ENCODE measurements at places on chromosomes 4 and X. TPM values are rescaled to one million over a fixed set of nuclear protein-coding genes. Genes with fewer than 3 reads are reported as not detected.

Gene TRAM1L1
- not detected for total RNA-seq

Gene KCNE5
- not detected for total RNA-seq

Gene TLR2
- total RNA-seq, result 2.2 TPM

Gene MAGEC2
- not detected for total RNA-seq

Gene CFAP99
- not detected for total RNA-seq

Gene VCX
- total RNA-seq, result not detected

Gene ESX1
- total RNA-seq, result not detected

Gene SLC6A14
- total RNA-seq, result not detected

- DNase-seq, result no peak
- H3K27me3 ChIP-seq, result no peaks in the 10 kb centered on the region
- no peaks in the 10 kb centered on the region for H3K36me3 ChIP-seq
- peak overlapping the region; percentile 34 for H3K27ac ChIP-seq
- H3K4me3 ChIP-seq, result no peak overlapping the region
Observed at GRCh38 chrX:20260885-20261284, 5.8 kb downstream of the RPS6KA3 start.

DNA sequence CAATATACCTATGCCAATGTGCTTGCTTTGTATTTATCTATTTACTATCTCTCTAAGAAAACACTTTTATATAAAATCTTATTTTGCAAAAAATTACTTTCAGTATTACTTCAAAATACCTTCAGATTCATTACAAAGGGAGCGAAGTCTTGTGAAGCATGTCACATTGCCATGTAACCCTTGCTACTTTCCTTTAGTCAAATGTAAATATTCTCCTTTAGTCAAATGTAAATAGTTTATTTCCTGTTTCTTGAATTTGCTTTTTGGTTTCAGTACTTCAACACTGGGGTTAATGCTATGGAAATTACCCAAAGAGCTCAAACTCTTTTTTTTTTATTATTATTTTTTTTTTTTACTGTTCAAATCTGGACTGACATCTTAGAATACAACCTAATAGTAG, 383.3 kb downstream of the GRXCR1 start:
- H3K4me3 ChIP-seq, result no peak overlapping the region
- H3K36me3 ChIP-seq, result no peaks in the 10 kb centered on the region
- no peaks in the 10 kb centered on the region for H3K4me1 ChIP-seq
- no peaks in the 10 kb centered on the region for H3K27me3 ChIP-seq

DNA sequence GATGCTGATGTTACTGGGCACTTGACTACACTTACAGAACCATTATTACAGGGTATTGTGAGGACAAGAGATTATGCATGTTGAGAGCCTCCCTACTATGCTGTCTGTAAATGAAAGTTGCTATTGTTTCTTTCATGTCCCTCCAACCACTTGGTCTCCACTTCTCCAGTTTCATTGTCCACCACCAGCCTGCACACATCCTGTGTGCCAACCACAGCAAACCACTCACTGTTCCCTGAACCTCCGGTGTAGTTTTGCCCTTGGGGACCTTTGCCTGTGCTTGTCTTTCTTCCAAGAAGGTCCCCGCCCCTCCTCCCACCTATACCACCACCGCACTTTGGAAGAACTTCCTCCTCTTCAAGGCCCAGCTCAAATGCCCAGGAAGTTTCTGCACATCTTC, 43.1 kb upstream of the AFF2 start:
- H3K27ac ChIP-seq, result no peak overlapping the region
- no peak for DNase-seq
- H3K4me3 ChIP-seq, result no peak overlapping the region
- H3K4me1 ChIP-seq, result no peaks in the 10 kb centered on the region
- no peaks in the 10 kb centered on the region for H3K36me3 ChIP-seq
- no peaks in the 10 kb centered on the region for H3K27me3 ChIP-seq

- H3K27ac ChIP-seq, result no peak overlapping the region
- H3K27me3 ChIP-seq, result no peaks in the 10 kb centered on the region
- H3K4me3 ChIP-seq, result no peak overlapping the region
- H3K36me3 ChIP-seq, result no peaks in the 10 kb centered on the region
- DNase-seq, result no peak
Observed at GRCh38 chr4:47538111-47538824, 53.2 kb downstream of the ATP10D start.

GRCh38 chr4:122475233-122475632, 18.7 kb upstream of the IL2 start:
- H3K36me3 ChIP-seq, result no peaks in the 10 kb centered on the region
- DNase-seq, result no peak
- no peaks in the 10 kb centered on the region for H3K4me1 ChIP-seq
- H3K27ac ChIP-seq, result no peak overlapping the region
- no peak overlapping the region for H3K4me3 ChIP-seq

- no peaks in the 10 kb centered on the region for H3K4me1 ChIP-seq
- no peak overlapping the region for H3K4me3 ChIP-seq
- H3K27ac ChIP-seq, result no peak overlapping the region
- DNase-seq, result no peak
Observed at GRCh38 chr4:69970071-69970470, 4.5 kb upstream of the CSN2 start.

GRCh38 chrX:140391313-140391712, 113.6 kb downstream of the SOX3 start:
- DNase-seq, result no peak
- no peaks in the 10 kb centered on the region for H3K27me3 ChIP-seq
- no peak overlapping the region for H3K27ac ChIP-seq
- no peaks in the 10 kb centered on the region for H3K4me1 ChIP-seq

GRCh38 chr4:177809791-177810190, 367.6 kb upstream of the AGA start:
- no peak overlapping the region for H3K27ac ChIP-seq
- H3K36me3 ChIP-seq, result no peaks in the 10 kb centered on the region
- DNase-seq, result no peak
- H3K27me3 ChIP-seq, result no peaks in the 10 kb centered on the region

GRCh38 chr4:78313754-78314120, 237.8 kb upstream of the ANXA3 start:
- no peaks in the 10 kb centered on the region for H3K4me1 ChIP-seq
- H3K36me3 ChIP-seq, result no peaks in the 10 kb centered on the region
- H3K27me3 ChIP-seq, result peaks cover 5% of the 10 kb centered on the region
- H3K4me3 ChIP-seq, result no peak overlapping the region
- DNase-seq, result no peak

GRCh38 chr4:15234116-15234855, 193.5 kb upstream of the C1QTNF7 start:
- H3K27me3 ChIP-seq, result no peaks in the 10 kb centered on the region
- peaks cover 12% of the 10 kb centered on the region for H3K4me1 ChIP-seq
- H3K4me3 ChIP-seq, result no peak overlapping the region
- no peak for DNase-seq
- H3K27ac ChIP-seq, result peak overlapping the region; percentile 46

DNA sequence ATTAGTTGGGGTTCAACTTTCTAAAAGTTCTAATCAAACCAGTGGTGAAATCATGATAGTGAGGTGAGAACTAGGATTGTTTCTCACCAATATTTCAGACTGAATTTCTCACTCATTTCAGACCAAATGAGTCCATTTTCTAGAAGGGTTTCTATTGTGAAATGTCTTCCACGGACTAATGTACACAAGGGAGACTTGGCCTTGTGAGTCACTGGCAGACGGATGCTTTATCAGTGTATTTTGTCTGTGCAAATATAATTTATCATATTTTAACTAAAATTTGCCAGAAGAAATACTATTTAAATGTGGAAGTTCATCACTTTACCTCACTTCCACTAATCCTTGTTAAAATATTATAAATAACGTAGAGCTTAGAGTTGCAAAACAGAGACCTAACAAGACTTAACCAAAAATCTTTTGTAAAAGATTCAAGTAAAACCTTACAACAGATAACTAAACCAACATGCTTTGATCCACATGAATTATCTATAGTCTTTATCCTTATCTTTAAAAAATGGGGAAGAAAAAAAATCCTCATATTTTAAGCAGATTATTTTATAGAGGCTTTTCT, 506.0 kb upstream of the FAM241A start:
- no peak overlapping the region for H3K27ac ChIP-seq
- H3K4me3 ChIP-seq, result no peak overlapping the region
- no peaks in the 10 kb centered on the region for H3K36me3 ChIP-seq
- no peaks in the 10 kb centered on the region for H3K4me1 ChIP-seq
- DNase-seq, result no peak
- no peaks in the 10 kb centered on the region for H3K27me3 ChIP-seq

GRCh38 chr4:148126825-148127224, 315.4 kb downstream of the NR3C2 start:
- H3K4me1 ChIP-seq, result no peaks in the 10 kb centered on the region
- H3K27me3 ChIP-seq, result no peaks in the 10 kb centered on the region
- H3K36me3 ChIP-seq, result no peaks in the 10 kb centered on the region
- no peak for DNase-seq

DNA sequence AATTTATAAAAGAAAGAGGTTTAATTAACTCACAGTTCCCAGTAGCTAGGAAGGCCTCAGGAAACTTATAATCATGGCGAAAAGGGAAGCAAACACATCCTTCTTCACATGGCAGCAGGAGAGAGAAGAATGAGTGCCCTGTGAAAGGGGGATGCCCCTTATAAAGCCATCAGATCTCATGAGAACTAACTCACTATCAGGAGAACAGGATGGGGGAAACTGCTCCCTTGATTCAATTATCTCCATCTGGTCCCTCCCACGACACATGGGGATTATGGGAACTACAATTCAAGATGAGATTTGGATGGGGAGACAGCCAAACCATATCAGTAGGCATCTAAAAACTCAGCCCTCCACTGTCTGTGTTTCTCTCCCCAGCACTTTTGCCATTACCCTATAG, 22.4 kb downstream of the ANK2 start:
- no peak overlapping the region for H3K4me3 ChIP-seq
- H3K27ac ChIP-seq, result no peak overlapping the region
- H3K27me3 ChIP-seq, result no peaks in the 10 kb centered on the region
- H3K36me3 ChIP-seq, result no peaks in the 10 kb centered on the region
- DNase-seq, result no peak

GRCh38 chr4:128287141-128287870, at the start of gene PGRMC2:
PGRMC2 (minus strand) TSS chr4:128287813; CDS start chr4:128287790, 23 bp downstream.
- peaks cover 4% of the 10 kb centered on the region for H3K36me3 ChIP-seq
- H3K4me3 ChIP-seq, result peak within 1 kb of the TSS; percentile 80
- H3K4me1 ChIP-seq, result peaks cover 25% of the 10 kb centered on the region
- H3K27me3 ChIP-seq, result no peaks in the 10 kb centered on the region

DNA sequence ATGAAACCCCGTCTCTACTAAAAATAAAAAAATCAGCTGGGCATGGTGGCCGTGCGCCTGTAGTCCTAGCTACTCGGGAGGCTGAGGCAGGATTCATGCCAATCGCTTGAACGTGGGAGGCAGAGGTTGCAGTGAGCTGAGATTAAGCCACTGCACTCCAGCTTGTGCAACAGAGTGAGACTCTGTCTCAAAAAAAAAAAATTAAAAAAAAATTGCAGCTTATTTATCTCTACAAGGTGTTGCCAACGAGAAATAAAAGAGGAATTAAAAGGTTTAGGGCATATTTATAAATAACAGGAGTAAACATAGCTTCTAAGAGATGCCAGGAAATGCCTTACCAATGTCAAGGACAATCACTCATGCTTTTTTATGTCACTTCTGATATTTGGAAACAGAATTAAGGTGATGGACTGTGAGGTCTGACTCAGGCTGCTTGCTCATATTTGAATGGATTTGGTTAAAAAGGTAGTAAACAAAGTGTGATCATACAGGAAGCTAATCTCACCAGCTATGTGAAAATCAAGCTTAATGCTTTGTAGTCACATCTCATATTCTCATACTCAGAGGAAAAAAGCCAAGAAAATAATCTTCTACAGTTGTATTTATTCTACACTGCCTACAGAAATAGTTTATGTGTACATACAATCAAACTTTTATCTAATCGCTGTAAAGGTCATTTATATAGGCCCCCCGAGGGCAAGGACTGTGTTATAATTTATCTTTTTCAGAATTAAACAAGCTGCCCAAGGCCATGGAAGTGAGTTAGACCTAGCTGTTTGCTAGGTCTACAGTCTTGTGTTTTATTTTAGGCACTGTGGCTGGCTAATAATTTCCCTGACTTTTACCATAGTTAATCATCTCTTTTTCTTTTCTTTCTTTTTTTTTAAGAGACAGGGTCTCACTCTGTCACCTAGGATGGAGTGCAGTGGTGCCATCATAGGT, 61.1 kb upstream of the RBMX start:
- H3K4me3 ChIP-seq, result no peak overlapping the region
- no peaks in the 10 kb centered on the region for H3K27me3 ChIP-seq

DNA sequence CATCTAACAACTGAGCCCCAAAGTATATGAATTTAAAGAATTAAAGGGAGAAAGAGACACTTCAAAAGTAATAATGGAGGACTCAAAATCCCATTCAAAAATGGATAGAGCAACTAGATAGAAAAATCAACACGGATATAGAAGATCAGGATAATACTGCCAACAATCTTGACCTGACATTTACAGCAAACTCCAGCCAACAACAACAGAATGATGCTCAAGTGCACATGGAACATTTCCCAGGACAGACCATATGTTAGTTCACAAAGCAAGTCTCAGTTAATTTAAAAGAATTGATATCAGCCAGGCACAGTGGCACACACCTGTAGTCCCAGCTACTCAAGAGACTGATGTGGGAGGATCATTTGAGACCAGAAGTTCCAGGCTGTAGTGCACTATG, 72.0 kb upstream of the SMARCAD1 start:
- no peak for DNase-seq
- no peak overlapping the region for H3K27ac ChIP-seq
- H3K4me3 ChIP-seq, result no peak overlapping the region
- no peaks in the 10 kb centered on the region for H3K36me3 ChIP-seq
- H3K27me3 ChIP-seq, result no peaks in the 10 kb centered on the region

DNA sequence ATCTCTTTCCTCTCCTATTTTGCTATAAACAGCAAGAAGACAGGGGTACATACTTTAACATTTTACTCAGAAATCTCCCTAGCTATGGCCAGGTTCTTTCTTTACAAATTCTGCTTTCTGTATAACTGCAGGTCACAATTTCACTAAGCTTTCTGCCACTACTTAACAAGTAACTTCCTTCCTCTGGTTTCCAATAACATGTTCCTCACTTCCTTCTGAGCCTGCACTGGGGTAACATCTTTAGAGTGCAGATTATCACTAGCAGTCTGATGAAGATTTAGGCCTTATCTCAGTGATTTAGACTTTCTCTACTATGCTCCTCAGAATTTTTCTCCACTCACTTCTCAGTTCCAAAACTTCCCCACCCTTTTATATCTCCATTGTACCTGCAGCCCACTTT, 1930.5 kb upstream of the AGA start:
- no peaks in the 10 kb centered on the region for H3K36me3 ChIP-seq
- no peak for DNase-seq
- no peak overlapping the region for H3K27ac ChIP-seq
- H3K4me1 ChIP-seq, result no peaks in the 10 kb centered on the region
- H3K4me3 ChIP-seq, result no peak overlapping the region

GRCh38 chrX:155055494-155055893, 15.4 kb downstream of the CMC4 start:
- DNase-seq, result no peak
- H3K36me3 ChIP-seq, result no peaks in the 10 kb centered on the region
- no peak overlapping the region for H3K4me3 ChIP-seq
- H3K27ac ChIP-seq, result no peak overlapping the region

DNA sequence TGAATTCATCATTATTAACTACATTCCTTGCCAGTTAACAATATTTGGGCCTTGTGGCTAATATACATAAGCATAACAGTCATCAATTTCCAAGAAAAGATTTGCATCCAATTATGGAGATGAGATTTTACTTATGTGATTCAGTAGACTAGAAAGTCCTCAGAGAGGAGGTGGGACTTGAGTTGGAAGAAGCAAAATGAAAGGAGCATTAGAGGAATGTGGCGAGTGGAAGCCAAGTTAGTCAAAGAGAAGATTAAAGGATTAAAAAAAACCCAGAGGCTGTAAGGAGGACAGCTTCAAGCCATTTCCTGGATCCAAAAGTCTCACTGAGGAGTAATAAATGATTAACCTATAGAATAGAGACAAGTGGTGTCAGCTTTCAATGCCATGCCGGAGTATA, 1099.4 kb upstream of the IGFBP7 start:
- H3K4me1 ChIP-seq, result no peaks in the 10 kb centered on the region
- H3K27me3 ChIP-seq, result no peaks in the 10 kb centered on the region
- H3K4me3 ChIP-seq, result no peak overlapping the region
- no peaks in the 10 kb centered on the region for H3K36me3 ChIP-seq
- no peak for DNase-seq

All from T-cell (primary cell).